CD4-positive, alpha-beta T cell treated with Interleukin-21 for 1 hour (primary cell): ENCODE measurements at places on chromosomes 6 and 20.

DNA sequence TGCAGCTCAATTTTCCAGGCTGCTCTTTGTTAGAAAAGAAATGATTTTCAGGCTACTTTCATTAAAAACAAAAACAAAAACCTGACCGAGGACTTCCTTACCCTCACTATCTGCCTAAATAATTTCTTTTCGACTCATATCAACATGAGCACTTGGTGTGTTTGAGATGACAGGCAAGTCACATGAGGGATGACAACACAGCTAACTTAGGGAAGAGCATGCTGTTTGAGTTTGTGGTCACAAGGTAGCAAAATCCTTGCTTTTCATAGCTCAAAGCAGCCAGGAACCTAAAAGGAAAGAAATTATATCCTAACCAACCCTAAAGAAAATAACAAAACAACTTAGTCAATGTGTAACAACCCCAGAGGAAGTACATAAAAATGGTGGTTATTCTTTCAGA lies 459.5 kb downstream of the KIF16B start:
- no peak for DNase-seq

GRCh38 chr6:124330197-124330596 lies 526.5 kb downstream of the NKAIN2 start:
- DNase-seq = no peak

DNA sequence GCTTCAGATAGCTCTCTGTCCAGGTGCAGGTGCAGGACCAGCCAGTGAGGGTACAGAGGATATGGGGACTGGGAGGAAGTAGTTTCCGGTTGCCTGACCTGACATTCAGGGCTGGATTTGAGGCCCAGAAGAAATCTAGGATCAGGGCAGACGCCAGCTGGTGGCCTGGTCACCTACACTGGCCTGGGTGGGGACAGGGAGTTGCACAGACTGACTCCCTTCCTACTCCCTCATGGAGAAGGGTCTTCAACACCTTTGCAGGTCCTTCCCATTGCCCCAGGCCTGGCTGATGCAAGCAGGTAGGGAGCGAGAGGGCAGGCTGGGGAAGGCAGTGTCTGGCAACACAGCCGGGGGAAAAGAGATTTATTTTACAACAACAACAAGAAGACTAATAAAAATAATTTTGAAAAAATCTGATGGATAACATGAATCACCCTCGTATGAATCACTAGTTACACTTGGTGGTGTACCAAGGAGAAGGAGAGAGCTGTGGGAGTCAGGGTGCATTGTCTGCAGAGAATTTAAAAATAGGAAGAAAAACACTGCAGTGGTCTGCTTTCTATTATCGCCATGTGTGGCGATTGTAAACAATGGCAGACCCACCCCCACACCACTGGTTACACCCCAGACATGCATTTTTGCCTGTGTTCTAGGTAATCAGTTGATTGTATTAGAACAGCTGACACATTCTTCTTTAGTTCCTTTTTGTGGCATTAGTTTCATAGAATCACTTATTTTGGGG lies 62.3 kb upstream of the SNX9 start:
- DNase-seq = no peak

GRCh38 chr6:2937627-2938003 lies 33.8 kb downstream of the SERPINB6 start:
- DNase-seq = no peak

DNA sequence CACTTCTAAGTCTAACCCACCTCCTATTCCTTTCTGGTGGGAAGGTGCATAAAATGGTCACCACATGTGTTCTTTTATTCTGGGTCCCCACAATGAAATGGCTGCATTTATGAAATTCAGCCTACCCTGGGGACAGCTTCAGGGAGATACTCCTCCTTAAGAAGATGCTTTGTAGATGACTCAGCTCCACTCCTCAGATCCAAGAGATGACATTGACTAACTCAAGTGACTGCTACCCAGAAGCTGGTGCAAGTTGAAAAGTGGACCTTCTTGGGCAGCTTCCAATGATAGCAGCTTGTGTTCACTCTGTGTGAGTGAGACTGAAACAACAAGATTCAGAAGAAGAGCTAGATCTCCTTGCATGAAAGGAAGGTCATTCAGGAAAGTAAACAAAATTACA lies 113.4 kb downstream of the SCP2D1 start:
- DNase-seq = no peak

- peak; percentile 70 for DNase-seq
Observed at GRCh38 chr6:53725791-53726575, 60.4 kb upstream of the KLHL31 start.

DNA sequence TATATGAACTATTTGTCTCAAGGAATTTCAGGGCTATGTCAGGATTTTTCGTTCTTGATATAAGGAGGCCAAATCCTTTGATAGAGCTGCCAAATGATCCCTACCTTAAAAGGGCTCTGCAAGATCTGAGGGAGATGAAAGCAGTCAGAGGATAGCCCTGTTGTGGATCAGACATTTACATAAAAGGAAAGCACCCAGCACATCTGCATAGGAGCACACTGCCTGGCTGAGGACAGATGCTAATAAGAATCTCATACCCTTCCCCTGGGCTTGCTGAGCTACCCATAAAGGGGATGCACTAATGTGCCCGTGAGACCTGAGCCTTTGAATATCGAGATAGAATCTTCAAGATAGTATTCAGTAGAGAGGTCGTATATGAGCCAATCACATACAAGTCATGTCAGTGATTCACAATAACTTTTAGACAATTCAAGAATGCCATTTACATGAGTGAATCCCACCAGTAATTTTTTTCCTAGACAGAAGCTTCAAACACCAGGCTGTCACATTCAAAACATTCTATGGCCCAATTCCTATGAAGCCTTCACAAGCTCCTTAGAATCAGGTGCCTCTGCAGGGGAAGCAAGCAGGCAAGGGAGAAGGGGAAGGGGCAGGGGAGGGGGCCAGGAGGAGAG lies 71.1 kb downstream of the STMND1 start:
- no peak for DNase-seq

DNA sequence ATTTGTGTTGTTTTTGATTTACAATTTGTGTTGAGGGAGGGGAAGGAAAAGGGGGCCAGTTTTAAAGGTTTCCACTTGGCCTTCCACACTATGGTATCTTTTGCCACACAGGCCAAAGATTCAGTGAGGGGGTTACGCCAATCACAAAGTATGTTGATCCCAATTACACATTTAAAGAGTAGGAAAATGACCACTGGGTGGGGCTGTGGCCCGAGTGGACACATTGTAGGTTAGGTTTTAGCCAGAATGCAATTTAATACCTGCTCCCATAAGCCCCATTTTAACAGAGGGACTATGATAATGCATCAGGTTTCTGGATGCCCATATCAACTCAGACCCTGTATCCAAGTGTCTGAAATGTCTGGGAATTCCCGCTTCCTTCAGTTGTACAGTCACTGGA lies 15.6 kb downstream of the VGLL2 start:
- DNase-seq = no peak

- DNase-seq = no peak
Observed at GRCh38 chr20:3189561-3190131, 14.8 kb downstream of the DDRGK1 start.

GRCh38 chr6:21186479-21187055 lies 407.0 kb upstream of the SOX4 start:
- no peak for DNase-seq
